Spleen (tissue), 13 donors: ENCODE measurements at places on chromosomes 2 and 18.
A peak's percentile ranks its signal among the peaks of the same experiment; 100 is the strongest.

- no peak overlapping the region for H3K27ac ChIP-seq
- H3K27me3 ChIP-seq, result no peaks in the 10 kb centered on the region
- H3K36me3 ChIP-seq, result peaks cover 6% of the 10 kb centered on the region
- no peak overlapping the region for H3K4me3 ChIP-seq
- DNase-seq, result no peak
Measured at GRCh38 chr2:210459880-210460279, 16.7 kb downstream of the LANCL1 start.

- no peaks in the 10 kb centered on the region for H3K36me3 ChIP-seq
- no peak overlapping the region for H3K27ac ChIP-seq
- DNase-seq, result no peak
- no peak overlapping the region for H3K4me3 ChIP-seq
- H3K4me1 ChIP-seq, result peaks cover 11% of the 10 kb centered on the region
- H3K27me3 ChIP-seq, result no peaks in the 10 kb centered on the region
Measured at GRCh38 chr18:74651327-74652128, 53.9 kb downstream of the ZNF407 start.

DNA sequence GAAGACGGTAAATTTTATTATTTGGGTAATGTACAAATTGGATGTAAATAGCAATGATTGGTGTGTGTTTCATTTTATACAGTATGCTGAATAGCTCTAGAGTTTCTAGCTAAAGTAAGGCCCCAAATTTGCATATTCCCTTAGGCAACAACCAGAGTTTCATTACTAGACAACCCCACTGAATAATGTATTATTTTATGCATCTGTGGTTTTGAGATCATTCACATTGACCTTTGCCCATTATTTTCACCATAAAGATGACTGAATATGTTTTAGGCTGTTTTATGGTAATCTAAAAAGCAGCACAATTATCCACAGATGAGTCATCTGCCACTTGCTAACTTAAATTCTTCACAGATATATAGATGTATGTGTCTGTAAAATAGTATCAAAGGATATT is 44.5 kb upstream of the C2orf74 start:
- H3K4me3 ChIP-seq, result no peak overlapping the region
- DNase-seq, result no peak
- H3K27me3 ChIP-seq, result no peaks in the 10 kb centered on the region
- H3K36me3 ChIP-seq, result no peaks in the 10 kb centered on the region
- H3K4me1 ChIP-seq, result no peaks in the 10 kb centered on the region
- no peak overlapping the region for H3K27ac ChIP-seq

- H3K36me3 ChIP-seq, result no peaks in the 10 kb centered on the region
- DNase-seq, result no peak
- no peak overlapping the region for H3K27ac ChIP-seq
- no peaks in the 10 kb centered on the region for H3K4me1 ChIP-seq
- H3K27me3 ChIP-seq, result no peaks in the 10 kb centered on the region
Measured at GRCh38 chr18:6948281-6949055, 169.1 kb downstream of the LAMA1 start.

- H3K4me1 ChIP-seq, result peaks cover 34% of the 10 kb centered on the region
- peaks cover 19% of the 10 kb centered on the region for H3K27me3 ChIP-seq
- H3K36me3 ChIP-seq, result no peaks in the 10 kb centered on the region
- H3K4me3 ChIP-seq, result no peak overlapping the region
Measured at GRCh38 chr2:232872826-232873225, 2.8 kb downstream of the SNORC start.

DNA sequence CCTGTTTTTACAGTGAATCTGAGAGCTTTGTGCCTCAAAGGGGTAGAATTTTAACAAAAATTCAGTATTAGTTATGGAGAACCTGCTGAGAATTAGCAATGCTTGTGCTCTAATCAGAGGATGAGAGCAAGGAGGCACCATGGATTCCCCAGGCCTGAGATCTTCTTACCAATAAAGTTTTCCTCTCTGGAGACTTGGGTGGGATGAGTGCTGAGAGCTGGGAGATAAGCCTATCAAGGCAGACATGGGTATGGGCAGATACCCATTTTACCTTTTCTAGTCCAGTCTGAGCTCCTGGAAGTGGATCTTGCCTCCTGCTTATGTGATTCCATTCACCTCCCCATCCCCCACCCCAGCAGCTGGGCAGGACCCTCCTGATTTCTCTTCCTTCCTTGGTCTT is 53.9 kb downstream of the BMP10 start:
- H3K36me3 ChIP-seq, result peaks cover 100% of the 10 kb centered on the region
- no peak for DNase-seq
- no peak overlapping the region for H3K4me3 ChIP-seq
- H3K4me1 ChIP-seq, result no peaks in the 10 kb centered on the region

GRCh38 chr2:172288603-172289002 is 138.8 kb upstream of the ITGA6 start:
- no peaks in the 10 kb centered on the region for H3K27me3 ChIP-seq
- H3K36me3 ChIP-seq, result no peaks in the 10 kb centered on the region
- H3K4me1 ChIP-seq, result peaks cover 15% of the 10 kb centered on the region
- no peak overlapping the region for H3K4me3 ChIP-seq

DNA sequence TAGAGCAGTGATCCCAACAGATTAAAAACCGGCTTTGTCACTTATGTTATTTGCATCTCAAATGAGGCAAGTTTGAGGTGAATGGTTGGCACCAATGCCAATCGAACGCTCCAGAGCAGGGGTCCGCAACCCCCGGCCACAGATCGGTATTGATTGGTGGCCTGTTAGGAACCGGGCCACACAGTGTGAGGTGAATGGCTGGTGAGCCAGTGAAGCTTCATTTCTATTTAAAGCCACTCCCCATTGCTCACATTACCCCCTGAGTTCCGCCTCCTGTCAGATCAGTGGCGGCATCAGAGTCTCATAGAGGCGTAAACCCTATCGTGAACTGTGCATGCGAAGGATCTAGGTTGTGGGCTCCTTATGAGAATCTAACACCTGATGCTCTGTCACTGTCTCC is 132.0 kb downstream of the TMEM182 start:
- H3K27ac ChIP-seq, result no peak overlapping the region
- DNase-seq, result no peak
- no peaks in the 10 kb centered on the region for H3K36me3 ChIP-seq
- no peaks in the 10 kb centered on the region for H3K27me3 ChIP-seq

DNA sequence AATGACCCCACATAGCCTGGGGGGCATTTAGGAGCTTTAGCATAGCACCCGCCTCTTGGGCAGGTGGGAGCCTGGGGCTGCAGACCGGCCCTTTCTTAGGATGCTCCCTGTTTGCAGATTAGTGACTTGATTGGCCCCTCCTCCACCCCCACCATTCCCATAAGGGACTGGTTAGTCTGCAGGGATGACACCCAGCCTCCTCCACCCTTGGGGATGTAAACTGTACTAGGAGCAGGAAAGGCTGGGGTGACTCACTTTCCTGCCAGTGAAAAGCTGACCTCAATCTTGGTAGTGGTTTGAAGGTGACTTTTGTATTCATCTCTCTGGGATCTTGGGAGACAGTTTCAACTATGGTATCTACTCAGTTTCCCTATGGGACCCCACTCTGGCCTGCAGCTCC is 24.2 kb downstream of the CTIF start:
- peaks cover 15% of the 10 kb centered on the region for H3K4me1 ChIP-seq
- peaks cover 4% of the 10 kb centered on the region for H3K36me3 ChIP-seq
- no peak overlapping the region for H3K4me3 ChIP-seq
- no peak overlapping the region for H3K27ac ChIP-seq

DNA sequence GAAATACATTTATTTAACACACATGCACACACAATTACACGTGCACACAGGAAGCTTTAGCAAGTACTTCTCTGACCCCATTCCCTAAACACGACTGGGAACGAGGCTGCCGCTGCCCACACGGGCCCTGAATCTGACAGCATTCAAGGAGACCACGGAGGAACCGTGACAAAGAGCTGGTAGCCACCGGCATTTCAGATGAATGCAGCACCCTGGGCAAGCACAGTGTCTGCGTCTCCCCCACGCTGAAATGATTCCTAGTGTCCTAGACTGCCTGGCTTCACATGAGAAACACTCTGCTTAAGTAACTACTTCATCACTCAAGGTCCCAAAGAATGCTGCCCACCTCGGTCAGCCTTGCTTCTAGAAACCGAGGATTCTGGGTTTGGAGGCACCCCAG is 95.0 kb downstream of the HDAC4 start:
- DNase-seq, result peak; percentile 47
- no peak overlapping the region for H3K27ac ChIP-seq
- H3K36me3 ChIP-seq, result no peaks in the 10 kb centered on the region
- H3K4me1 ChIP-seq, result peaks cover 95% of the 10 kb centered on the region
- H3K4me3 ChIP-seq, result no peak overlapping the region
- H3K27me3 ChIP-seq, result no peaks in the 10 kb centered on the region

DNA sequence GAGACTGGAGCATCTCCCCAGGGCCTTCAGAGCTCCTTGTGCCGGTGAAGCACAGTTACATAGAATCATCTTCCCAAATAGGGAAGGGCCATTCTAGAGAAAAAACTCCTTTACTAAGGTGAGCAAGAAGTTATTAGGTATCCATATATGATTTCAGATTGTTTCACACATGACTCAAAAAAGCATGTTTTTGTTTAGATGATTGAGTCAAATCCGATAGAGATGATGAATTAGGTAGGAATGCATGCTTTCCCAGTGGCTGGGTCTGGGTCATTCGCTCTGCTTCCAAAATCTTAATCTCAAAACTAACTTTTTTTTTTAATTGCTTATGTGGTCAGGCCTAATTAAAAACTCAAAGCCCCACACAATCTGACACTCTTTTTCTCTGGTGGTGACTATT is 3.8 kb downstream of the NT5C1B start:
- no peak for DNase-seq
- H3K27me3 ChIP-seq, result no peaks in the 10 kb centered on the region
- H3K4me1 ChIP-seq, result no peaks in the 10 kb centered on the region
- no peak overlapping the region for H3K4me3 ChIP-seq

DNA sequence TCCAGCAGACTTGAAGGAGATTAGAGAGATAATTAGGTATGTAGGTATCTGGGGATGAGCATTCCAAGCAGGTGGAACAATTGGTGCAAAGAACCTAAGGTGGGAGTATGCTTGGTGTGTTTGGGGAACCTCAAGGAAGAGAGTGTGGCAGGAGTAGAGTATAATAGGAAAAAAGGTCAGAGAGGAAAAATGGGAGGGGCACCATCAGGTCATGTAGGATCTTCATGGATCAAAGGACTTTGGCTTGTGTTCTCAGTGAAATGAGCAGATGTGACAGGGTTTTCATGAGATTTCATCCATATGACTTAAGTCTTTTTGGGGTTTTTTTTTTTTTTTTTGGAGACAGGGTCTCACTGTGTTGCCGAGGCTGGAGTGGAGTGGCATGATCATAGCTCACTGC is 47.3 kb downstream of the RBBP8 start:
- H3K4me1 ChIP-seq, result no peaks in the 10 kb centered on the region
- H3K36me3 ChIP-seq, result no peaks in the 10 kb centered on the region
